ENCODE measurements at places on chromosomes 3 and 15.

DNA sequence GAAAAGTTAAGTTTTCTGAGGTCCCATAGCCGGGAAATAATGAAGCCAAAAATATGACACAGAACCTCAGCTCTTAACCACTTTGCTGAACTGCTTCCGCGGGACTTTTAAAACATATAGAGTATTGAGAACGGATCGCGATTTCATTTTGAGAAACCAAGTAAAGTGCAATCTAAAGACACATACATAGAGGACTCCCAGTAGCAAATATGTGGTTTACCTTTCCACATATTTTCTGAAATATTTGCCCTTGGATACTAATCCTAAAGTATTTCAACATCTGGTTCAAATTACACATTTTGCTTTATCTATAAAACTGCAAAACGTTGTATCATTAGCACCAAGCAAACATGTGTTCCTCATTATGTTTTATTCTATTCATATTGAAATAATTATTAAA is 776.5 kb downstream of the ROBO2 start:
- no peak for DNase-seq

DNA sequence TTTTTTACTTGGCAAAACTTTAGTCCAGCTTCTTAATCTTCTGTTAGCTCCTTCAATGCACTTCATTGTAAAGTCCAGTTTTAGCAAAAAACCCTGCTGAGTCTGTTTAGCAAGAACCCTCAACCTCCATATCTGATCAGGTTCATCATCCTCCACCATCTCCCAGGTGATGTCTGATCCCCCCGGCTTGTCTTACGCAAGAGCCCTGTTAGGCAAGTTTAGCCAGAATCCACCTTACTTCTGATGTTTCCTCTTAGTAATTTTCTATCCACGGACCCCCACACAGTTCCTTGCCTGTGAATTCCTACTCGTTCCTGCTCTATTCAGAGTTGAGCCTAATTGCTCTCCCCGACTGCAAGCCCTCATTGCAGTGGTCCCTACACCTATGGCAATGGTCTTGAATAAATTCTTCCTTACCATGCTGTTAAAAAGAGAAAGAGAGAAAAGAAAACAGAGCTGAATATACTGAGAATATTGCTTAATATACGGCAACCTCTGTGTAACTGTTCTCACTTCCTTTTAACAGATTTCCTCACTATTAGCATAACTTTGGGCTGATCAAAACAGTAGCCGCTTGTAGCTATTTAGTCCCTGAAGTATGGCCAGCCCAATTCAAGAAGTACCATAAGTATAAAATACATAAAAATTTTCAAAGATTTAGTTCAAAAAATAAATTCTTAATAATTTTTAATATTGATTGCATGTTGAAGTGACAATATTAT is 78.7 kb upstream of the MME start:
- no peak for DNase-seq

- DNase-seq, result no peak
Observed at GRCh38 chr3:178002113-178002512, 534.1 kb upstream of the KCNMB2 start.

- no peak for DNase-seq
Observed at GRCh38 chr3:51343918-51344687, 41.0 kb upstream of the MANF start.

All from CD4-positive, alpha-beta T cell treated with Interleukin-21 for 1 hour (primary cell).